ENCODE measurements at places on chromosomes 4 and X.
A peak's percentile ranks its signal among the peaks of the same experiment; 100 is the strongest.

- DNase-seq = no peak
These were observed 76.9 kb downstream of the LRRC66 start for GRCh38 chr4:51943221-51943620.

DNA sequence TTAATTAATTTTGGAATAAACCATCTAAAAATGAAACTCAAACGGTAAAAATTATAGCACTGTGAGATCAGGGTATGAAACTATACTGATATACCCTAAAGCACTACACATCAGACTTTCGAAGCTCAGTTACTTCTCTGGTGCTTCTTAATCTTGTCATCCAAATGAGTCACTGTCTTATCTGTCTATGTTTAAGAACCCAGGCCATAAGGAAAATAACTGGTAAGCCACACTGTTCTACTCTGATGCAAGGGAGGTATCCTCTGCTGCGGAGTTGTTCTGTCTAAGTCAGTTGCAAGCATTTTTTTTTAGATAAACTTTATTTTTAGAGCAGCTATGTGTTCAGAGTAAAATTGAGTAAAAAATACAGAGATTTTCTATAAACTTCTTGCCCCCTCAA, 830.8 kb upstream of the POU3F4 start:
- DNase-seq = peak; percentile 80

- no peak for DNase-seq
These were observed 116.1 kb downstream of the CNKSR2 start for GRCh38 chrX:21490341-21490740.

DNA sequence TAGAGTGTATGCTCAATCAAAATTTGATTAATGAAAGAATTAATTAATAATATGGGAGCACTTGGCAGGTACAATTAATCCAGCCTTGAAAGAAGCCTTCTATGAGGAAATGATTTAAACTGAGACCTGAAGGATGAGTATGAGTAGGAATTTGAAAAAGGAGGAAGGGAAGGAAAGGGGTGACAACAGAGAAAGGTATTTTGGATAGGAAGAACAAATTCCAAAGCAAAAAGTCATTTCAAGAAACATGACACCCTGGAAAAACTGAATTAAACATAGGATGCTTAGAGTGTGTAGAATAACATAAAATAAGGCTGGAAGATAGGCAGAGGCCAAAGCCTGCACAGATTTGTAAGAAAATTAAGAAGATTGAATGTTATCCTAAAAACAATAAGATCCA, 29.6 kb downstream of the PHOX2B start:
- DNase-seq = no peak

DNA sequence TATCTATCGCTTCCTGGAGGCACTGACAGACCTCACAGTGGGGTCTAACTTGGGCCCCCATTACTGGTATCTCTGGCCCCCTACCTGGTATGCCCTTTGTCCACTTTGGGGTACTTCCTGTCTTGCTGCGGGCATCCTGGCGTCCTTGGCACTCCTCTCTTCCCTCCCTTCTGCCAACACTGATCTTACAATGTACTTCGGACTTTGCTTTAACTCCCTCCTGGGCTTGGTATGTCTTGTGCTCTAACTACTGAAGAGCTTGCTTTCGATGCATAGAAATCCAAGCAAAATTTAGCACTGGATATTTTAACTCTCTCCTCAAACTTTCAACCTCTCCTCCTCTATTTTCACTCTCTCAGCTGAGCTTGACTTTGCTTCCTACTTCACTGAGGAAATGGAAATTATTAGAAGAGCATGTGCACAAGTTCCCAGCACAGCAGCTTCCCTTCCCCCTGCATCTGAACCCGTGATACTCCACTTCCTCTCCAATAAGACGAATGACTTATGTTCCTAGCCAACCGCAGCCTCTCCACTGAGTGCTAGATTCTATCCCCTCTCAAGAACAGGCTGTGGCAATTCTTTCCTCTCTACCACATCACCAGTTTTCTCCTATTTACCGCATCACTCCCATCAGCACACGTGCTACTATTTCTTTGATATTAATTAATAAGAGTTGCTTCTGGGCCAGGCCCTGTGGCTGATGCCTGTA, 52.9 kb downstream of the SUPT20HL2 start:
- DNase-seq = peak; percentile 48

- no peak for DNase-seq
These were observed 39.2 kb downstream of the SEL1L3 start for GRCh38 chr4:25823632-25824031.

DNA sequence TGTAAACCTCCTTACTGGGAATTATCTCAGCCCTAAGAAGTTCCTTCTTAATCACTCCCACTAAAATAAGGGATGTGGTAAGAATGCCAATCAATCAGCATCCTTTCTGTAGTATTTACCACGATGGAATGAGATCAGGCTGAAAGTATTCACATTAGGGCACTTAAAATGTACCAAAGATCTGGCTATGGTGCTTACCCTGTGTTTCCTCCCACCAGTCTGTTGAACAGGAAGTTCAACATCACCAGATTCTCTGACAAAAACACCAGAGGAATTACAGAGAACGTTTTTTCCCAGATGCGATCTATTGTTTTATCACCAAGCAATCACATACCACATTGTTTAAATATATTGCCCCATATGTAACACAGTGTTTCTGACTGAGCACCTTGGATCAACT, 2.1 kb upstream of the CLCN3 start:
- no peak for DNase-seq

DNA sequence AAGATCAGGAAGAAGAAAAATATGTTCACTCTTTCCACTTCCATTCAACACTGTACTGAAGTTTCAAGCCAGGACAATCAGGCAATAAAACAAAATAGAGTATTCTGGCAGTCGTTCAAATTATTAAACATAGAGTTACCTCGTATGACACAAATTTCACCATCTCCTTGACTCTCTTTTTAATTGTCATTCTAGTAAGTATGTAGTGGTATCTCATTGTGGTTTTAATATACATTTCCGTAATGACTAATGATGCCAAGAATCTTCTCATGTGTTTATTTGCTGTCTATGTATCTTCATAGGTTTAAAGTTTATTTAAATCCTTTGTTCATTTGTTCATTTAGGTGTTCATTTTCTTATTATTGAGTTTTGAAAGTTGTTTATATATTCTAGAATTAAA, 352.2 kb downstream of the IDS start:
- no peak for DNase-seq

GRCh38 chr4:2891294-2891693, 47.6 kb downstream of the ADD1 start:
- DNase-seq = peak; percentile 41

DNA sequence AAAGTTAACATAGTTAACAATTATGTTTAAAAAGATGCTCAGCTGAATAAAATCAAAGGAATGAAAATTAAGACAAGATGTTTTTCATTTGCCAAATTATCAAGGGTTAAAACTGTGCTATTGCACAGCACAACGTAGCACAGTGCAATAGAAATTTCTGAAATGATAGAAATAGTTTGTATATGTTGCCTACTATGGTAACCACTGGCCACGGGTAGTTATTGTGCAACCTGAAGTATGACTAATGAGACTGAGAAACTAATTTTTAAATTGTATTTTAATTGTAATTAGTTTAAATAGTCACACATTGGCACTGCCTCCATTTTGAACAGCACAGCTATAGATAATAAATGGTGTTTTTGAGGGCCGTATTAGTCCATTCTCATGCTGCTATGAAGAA, 343.1 kb upstream of the FAM241A start:
- no peak for DNase-seq

DNA sequence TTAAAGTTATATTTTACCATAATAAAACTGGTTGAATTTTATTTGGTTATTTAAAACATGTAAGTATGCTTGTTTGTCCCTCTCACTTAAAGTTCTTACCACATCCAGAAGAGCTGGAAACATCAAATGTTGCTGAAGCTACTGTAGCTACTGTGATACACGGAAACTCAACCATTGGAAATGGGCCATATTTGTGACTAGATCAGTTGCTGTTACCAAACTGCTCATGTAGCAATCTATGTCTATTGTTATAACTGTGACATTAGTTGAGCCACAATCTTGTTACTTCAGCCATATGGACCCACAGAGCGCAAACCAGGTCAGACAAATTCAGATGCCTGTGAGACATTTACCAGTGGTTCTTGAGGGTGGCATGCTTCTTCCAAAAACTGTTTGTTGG, 41.6 kb downstream of the NDNF start:
- no peak for DNase-seq

DNA sequence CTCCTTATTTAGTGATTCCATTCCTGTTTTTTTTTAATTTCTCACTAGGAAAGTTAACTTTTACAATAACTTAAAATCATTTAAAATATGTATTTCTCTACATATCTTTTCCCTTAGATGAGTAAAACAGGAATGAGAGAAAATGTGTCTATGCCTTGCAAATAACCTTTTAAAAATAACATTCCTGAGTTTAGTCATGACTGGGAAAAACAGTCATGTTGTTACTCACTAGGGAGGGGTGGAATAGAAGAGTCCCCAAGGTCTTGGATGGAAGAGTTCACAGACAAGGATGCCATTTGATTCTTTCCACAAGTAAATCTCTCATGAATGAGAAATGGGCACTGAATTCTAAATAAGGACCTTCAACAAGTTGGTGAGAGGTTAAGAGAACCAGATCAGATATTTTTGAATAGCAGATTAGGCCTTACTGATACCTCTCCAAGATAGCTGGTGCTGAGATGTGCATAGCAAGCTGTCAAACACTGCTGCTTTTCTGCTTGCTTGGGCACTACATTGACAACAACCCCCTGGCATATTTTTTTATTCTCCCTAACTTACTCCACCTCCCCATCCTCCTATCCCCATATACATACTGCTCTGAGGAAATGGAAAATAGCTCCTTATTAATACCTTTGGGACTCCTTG, 25.1 kb downstream of the UGDH start:
- no peak for DNase-seq

GRCh38 chr4:141455651-141456050, 180.7 kb upstream of the IL15 start:
- DNase-seq = no peak

GRCh38 chrX:16138108-16138427, 14.7 kb downstream of the GRPR start:
- no peak for DNase-seq

DNA sequence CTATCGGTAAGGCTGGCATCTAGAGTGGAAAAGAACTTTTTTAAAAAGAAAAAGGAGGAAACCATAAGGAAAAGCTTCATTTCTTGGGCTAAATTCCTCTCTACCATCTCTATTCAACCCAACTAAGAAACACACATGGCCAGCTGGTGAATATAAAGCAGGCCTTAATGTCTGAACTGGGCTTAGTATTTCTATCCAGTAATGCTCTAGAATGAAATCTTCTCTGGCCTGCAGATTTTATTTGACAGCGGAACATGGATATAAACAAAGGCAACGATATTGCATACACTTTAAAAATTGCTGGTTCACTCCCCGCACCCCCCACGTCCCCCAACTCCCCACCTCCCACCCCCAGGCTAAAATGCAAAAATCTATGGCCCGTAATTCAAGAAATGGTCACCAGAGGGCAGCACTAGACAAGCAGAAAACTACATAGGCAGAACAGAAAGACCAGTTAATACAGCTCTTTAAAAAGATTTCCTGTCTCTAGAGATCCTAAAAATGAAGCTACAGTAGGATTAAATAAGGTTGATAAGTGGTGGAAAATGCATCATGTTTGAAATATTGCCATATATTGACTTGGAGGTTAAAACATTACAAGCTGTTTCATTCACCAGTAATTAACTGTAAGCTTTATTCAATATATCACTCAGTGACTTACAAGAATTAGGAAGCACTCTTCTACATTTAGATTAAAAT, 155.2 kb upstream of the GALNT7 start:
- peak; percentile 80 for DNase-seq

- no peak for DNase-seq
These were observed 78.6 kb downstream of the MAGEC1 start for GRCh38 chrX:141982296-141982695.

DNA sequence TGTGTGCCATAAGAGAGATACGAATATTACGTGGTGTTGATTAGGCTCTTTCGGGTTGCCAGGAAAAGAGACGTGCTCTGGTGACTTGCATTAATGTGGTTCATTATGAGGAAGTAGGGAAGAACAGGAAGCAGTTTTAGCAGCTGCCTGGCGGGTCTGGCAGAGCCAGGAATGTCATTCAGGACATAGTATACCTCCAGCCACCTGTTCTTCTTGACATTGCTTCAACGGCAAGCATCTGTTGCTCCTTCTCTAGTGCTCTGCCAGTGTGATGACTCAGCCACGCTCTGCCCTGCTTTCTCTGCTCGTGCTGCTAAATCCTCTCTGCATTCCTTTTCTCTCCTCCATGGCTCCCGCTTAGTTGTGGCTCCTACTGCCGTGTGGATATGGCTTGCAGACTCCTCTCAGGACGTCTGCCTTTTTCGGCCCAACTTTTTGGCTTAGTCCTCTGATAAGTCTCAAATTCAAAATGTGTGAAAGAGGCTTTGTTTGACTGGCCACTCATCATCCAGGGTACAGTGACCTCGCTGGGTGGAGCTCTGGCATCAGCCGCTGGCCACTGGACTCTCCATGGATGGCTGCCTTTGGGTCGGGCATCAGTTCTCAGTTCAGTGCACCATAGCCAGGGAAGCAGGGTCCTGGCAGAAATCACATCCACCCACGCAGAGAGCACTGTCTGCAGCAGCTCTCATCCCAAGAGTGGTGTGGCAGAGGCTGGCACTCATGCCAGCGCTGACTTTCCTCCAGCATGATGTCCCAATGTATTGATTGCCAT, 89.3 kb upstream of the KLF3 start:
- DNase-seq = no peak

DNA sequence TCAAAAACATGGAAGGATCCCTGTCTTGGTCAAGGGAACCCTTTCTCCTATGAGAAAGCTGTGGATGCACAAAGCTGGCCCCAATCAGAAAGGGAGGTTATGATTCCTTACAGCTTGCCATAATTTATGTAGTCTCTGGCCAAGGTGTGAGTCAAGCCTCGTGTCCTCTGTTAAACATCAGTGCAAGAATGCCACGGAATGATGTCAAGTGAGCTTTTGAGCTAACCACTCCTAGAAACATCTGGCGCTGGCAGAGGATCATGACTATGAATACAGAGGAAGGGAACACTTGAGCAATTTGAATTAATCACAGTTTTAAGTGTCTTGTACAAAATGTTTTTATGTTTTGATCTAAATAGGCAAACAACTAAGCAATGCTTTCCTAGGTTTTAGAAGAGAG, 51.5 kb upstream of the RAP2C start:
- DNase-seq = peak; percentile 84

DNA sequence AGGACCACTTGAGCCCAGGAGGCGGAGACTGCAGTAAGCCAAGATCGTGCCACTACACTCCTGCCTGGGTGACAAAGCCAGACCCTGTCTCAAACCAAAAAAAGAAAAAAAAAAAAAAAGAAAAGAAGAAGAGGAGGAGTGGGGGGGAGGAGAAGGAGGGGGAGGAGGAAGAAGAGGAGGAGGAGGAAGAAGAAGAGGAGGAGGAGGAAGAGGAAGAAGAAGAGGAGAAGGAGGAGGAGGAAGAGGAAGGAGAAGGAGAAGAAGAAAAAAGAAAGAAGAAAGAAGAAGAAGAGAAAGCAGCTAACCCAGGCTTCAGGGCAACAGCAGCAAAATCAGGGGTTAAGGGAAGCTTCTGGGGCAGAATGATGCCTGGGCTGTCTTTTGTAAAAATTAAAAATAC, 27.5 kb downstream of the VMA21 start:
- no peak for DNase-seq

Data from umbilical cord (tissue), 2 donors.